ENCODE measurements at places on chromosomes 13 and 19.

- peak; percentile 55 for DNase-seq
Observed at GRCh38 chr13:30112602-30113435, 194.5 kb downstream of the KATNAL1 start.

DNA sequence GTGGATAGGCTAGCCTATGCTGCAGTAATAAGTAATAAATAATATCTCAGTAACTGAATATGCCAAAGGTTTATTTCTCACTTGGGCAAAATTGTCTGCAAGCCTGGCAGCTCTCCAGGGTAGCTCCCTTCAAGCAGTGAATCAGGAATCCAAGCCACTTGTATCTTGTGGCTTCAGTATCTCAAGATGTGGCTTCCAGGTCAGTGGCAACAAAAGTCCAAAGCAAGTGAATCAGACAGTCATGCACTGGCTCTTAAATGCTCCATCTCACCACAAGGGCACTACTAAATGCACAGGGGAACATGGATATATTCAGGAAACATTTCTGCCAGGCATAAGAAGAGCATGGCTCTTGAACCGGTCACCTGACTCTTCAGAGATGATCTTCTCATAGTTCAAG lies 126.3 kb downstream of the KCTD12 start:
- no peak for DNase-seq

GRCh38 chr13:32107474-32107873 lies 75.9 kb downstream of the FRY start:
- DNase-seq, result no peak

DNA sequence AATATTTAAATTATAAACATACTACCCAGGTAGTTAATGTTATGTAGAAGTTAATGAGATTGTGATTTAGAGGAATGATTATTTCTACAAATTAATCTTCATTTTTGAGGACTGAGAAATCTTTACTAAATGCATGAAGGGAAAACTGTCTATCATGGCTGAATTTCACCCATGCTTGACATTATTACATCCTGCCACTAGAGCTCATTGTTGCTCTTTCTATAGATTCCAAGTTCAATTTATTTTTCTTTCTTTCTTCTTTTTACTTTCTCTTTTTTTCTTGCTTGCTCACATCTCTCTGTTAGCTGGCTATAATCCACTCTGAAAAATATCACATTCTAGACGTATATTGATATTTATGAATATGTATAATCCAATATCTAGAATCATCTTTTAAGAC lies 505.0 kb upstream of the KLHL1 start:
- no peak for DNase-seq

GRCh38 chr13:92900446-92900845 lies 326.2 kb upstream of the GPC6 start:
- DNase-seq, result no peak

DNA sequence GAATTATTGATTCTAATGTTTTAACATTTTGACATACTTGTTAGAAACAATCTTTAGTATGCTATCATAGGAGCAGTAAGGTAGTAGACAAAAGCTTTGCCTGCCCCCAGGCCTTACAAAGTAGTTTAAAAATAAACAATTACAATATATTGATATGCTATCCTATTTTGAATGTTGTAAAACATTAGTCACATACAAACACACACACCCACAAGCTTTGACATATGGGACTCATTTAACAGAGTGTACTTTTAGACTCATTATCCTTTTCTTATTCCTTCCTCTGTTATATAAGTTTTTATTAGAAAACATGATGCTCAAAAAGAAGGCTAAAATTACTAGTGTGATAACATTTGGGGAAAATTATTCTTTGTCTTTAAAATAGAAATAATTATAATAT lies 33.5 kb downstream of the UCHL3 start:
- no peak for DNase-seq

- no peak for DNase-seq
Observed at GRCh38 chr13:111120422-111120821, 5.3 kb downstream of the ARHGEF7 start.

DNA sequence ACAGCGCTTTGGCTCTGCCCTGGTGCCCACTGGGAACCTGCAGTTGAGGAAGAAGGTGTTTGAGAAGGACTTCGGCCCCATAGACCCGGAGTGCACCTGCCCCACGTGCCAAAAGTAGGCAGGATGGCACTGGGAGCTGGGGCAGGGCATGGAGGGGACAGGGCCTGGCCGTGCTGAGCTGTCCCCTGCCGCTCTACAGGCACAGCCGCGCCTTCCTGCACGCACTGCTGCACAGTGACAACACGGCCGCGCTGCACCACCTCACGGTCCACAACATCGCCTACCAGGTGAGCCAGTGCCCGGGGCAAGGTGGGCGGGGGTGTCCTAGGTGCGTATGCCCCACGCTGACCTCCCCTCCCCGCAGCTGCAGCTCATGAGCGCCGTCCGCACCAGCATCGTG lies 5.1 kb upstream of the DNM2 start:
- DNase-seq, result no peak

GRCh38 chr19:9586764-9587163 lies 2.5 kb upstream of the ZNF121 start:
- DNase-seq, result peak; percentile 70

DNA sequence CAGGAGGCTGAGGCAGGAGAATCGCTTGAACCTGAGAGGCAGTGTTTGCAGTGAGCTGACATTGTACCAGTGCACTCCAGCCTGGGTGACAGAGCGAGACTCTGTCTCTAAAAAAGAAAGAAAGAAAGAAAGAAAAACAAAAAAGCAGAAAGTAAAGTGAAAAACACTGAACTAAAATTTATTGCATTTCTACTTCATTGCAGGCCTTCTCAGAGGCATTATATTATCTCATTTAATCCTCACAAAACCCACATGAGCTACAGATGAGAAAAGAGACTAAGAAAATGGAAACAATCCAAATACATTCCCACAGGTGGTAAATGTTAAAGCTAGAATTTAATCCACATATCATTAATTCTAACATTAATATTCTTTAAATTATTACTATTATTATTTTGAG lies 147.2 kb upstream of the FREM2 start:
- no peak for DNase-seq

DNA sequence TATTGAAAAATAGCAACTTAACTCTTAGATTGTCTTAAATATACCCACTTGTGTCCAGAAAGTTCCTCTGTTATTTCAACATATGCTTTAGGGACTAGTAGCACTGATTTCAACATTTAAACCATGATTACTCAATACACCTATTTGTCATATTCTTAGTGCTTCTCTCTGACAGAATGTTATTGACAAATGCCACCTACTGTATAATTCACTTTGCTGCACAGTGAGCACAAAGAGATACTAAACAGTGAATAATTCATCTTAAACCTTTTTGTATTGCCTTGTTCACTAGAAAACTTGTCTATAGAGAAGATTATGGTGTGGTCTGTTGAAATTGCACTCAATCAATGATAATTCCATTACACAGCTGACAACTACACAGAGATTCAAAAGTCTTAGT lies 692.6 kb downstream of the PCDH17 start:
- no peak for DNase-seq

DNA sequence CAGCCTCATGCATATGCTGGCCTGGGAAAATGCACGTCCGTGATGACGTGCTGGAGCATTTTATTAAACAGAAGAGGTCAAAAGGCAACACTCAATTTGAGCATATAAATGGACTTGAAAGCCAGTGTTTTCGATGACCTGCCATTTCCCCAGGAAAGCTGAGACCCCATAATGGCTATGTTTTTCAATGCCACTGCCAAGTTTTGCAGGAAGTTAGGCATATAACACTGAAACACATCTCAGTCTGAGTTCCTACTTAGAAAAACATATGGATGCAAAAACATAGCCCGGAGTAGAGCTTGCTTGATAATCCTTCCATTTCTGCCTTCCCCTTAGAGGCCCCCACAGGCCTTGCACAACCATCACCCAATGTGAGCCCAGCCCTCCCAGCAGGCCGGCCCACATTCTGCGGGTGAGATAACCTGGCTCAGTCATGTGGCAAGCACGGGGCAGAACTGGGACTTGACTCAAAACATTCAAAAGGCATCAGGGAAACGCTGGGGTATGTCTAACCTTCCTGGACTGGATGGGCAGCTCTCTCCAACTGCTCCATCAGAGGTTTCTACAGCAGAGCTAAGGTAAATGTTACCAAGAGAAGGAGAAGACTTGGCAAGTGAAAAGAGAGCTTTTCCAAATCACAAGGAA lies 24.9 kb downstream of the EPS15L1 start:
- DNase-seq, result peak; percentile 63

DNA sequence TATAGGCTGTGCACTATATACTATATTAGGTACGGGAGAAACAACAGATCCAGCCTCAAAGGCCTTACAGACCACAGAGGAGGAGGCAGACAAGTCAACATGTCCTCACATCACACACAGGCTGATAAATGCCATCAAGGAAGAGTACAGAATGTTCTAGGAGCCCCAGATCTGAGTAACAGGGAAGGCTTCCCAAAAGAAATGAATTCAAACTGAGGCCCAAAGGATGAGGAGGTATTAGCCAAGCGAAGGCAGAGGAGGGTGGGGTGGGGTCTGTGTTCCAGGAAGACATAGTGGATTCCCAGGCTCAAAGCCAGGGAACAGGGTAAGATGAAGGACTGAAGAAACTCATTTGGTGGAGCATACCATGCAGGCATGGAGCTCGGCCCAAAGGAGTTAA lies 55.1 kb downstream of the RXFP2 start:
- DNase-seq, result no peak

- no peak for DNase-seq
Observed at GRCh38 chr19:7441468-7442146, 47.2 kb downstream of the PEX11G start.

DNA sequence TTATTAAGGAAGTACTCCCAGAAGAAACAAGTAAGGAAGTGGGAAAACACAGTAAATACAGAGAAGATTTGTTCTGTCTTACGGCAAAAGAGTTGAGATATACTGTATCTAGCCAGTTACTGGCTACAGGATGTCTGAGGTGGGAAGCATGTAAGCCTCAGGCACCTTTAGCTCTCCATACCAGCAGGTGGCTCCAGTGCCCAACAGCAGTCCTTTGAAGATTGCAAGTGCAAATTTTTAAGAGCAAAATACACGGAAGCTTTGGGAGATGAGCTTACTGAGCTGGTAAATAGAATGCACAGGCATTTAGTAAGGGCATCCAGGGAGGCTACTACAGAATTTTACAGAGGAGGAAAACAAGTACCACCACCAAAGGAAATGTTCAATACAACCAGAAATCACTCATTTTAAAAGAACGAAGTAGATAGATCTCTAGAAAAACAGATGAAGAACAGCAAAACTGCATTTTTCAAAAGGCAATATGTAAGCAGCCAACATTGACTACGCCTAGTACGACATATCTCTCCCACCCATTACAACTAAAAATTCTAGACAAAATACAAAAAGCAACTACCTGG lies 57.9 kb upstream of the VSTM2B start:
- peak; percentile 2 for DNase-seq

DNA sequence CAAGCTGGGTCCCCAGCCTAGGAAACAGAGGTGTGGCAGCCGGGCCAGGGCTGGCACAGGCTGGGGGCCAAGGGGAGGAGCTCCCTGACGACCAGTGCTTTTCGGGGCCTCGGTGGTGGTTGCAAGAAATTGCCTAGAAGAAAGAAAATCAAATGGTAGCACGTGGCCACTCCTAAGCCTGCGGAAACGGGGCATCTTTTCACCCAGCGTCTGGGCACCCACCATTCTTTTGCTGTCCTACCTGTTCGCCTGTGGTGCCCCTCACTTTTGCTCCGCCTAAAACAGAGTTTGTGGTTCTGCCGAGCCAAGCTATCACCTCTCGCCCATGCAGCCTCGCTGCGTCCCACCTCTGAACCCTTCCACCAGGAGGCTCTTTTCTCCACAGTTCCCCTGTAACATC lies 7.1 kb upstream of the KRTDAP start:
- DNase-seq, result no peak

GRCh38 chr19:1210227-1210538 lies 4.6 kb downstream of the STK11 start:
- no peak for DNase-seq

DNA sequence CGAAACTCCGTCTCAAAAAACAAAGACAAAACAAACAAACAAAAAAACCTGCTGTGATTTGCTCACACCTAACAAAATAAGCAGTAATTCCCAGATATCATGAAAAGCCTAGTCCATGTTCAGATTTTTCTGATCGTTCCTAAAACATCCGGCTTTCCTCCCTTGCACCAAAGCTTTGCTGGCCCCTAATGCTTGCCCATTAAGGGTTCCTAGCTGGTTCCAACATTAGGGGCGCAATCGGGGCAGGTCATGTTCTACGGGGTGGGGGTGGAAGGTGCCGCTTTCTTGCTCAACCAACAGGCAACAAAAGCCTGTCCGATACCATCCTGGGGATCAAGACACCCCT lies 25.5 kb upstream of the FXYD3 start:
- no peak for DNase-seq

DNA sequence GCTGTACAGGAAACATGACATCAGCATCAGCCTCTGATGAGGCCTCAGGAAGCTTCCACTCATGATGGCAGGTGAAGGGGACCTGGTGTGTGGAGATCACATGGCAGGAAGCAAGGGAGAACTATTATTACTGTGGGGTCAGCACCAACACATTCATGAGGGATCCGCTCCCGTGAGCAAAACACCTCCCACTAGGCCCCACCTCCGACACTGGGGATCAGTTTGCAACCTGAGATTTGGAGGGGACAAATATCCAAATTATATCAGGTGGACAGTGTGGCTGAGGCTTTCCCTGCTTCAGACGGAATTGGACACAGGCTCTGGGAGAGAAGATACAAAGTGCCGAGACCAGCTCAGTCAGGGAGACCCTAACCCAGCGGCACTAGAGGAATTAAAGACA lies 5.7 kb upstream of the ZNF792 start:
- no peak for DNase-seq

GRCh38 chr19:33684538-33685232 lies 62.9 kb downstream of the CHST8 start:
- DNase-seq, result no peak

- peak; percentile 21 for DNase-seq
Observed at GRCh38 chr19:39941615-39942365, 7.4 kb upstream of the FCGBP start.

DNA sequence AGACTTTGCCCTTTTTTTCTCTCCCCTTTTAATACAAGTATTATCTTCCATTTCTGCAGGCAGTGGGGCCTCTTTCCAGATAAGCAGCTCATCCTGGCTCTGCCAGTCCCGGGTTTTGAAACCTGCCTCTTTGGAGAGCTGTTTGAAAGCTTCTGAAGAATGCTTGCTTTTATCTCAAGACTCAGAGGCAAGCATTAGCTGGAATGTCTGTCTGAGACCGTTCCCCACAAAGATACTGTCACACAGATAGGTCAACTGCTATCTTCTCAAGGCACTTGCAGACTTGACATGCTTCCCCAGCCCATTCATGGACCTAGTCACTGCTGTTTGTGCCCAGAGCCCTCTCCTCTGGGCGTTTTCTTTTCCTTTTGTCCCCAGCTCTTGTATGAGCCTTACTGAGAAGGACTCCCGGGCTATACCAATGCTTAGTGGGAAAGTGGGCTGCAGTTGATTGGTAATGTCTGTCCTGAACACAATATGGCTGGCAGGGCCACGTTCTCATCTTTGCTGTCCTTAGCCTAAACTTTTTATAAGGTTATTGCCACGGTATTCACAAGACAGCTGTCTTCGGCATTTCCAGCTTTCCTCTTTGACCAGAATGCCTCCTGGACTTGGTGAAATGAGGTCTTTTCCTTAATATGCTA lies 13.4 kb downstream of the SERP2 start:
- DNase-seq, result no peak

GRCh38 chr19:57850553-57851017 lies 926 bp downstream of the ZNF587 start:
- no peak for DNase-seq

- no peak for DNase-seq
Observed at GRCh38 chr13:106859533-106859904, 291.6 kb upstream of the ARGLU1 start.

GRCh38 chr13:102770435-102770834 lies 3.2 kb downstream of the TEX30 start:
- DNase-seq, result no peak

All from T-helper 1 cell (primary cell).